NCI-H526 (cell line): ENCODE measurements at places on chromosomes 13 and 19.

DNA sequence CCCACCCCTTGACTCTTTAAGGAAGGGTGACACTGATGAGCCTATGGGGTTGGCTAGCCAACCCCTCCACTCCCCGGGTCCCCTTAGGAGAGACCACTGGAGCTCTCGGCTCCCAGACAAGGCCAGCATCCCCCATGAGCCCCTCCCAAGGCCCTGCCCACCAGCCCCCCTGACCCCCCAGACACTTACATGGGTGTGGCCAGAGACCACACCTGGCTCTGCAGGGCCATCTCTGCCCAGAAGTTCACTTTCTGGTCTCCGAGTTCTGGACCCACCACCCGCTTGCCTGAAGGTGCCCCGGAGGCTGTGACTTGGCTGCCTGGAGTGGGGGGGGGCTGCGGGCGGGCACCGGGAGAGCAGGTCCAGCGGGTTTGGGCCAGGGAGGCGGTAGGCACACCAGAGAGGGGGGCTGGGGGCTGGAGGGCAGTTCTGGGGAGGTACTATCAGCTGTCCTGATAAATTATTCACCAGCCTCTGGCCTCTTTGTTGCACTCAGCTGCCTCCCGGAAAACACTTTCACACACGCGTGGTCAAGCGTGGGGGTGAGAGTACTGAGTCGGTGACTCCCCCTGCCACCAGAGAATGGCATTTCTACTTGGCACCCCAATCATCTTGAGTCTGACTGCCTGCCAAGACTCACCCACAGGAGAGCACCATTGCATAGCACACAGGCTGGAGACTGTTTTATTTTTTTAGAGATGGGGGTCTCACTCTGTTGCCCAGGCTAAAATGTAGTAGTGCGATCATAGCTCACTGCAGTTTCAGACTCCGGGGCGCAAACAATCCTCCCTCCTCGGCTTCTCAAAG lies at the start of gene PALM3:
TSS of gene PALM3 (minus strand) at position 326 of the 807 bp plus-strand sequence. CDS start at position 230, 96 bp downstream.
- no peak for DNase-seq

GRCh38 chr19:47436712-47437401 lies 17.5 kb upstream of the MEIS3 start:
- DNase-seq: peak; percentile 46

DNA sequence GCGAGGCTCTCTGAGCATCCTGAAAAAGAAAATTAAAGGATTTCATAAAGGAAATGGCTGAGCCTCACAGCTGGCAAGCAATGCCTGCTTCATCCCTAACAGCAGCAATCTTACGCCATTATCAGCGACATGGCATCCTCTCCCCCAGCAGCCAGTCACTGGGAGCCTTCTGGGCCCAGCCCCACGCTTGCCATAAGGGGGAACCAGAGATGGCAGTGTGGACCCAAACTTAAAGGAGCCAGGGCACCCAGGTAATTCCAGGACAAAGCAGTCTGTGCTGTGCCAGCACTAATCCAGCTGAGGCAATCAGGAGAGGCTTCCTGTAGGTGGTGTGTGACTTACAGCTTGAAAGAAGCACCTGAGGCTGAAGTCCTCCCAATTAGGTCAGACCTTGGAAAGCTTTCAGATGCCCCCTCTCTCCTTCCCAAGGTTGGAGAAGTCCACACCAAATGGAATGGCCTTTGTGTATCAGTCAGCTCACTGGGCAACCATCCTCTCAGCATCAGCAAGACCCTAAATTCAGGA lies 10.3 kb downstream of the VSTM2B start:
- no peak for DNase-seq

DNA sequence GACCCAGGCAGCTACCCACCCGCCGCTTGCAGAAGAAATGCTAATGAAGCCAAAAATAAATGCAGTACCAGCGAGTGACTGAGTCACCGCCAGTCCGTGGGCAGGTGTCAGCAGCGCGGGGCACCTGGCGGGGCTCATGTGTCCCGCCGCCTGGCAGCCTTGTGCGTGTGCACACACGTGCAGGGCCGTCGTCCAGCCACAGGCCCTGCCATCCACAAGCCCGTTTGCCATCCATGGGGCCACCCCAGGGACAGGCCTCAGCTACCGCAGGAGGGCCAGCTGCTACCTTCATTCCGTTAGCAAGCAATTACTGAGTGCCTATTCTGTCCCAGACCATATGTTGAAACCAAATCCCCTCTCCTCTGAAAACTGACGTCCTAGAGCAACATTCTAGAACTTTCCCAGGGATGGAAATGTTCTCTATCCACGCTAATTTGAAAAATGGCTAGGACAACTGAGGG lies 20.5 kb downstream of the NCAN start:
- DNase-seq: no peak

- DNase-seq: no peak
These were observed 10.8 kb downstream of the PRODH2 start for GRCh38 chr19:35801828-35802227.

DNA sequence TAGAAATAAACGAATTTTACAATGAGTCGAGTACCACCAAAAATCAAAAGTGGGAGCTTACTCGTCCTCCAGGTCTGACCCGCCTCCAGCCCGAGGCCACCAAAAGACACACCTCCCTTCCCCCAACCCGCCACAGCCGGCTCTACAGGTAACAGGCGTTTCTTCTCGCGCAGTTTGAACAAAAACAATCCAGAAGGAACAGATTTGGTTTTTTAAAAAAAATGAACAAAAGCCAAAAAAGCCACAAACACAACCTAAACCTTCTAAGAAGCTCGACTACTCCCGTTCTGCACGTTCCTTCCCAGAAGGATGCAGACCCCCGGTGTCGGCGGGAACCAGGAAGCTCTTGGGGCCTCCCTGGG lies 671 bp downstream of the ZDHHC20 start:
- DNase-seq: peak; percentile 78

GRCh38 chr13:44263751-44264620 lies 109.6 kb upstream of the SERP2 start:
- DNase-seq: no peak

DNA sequence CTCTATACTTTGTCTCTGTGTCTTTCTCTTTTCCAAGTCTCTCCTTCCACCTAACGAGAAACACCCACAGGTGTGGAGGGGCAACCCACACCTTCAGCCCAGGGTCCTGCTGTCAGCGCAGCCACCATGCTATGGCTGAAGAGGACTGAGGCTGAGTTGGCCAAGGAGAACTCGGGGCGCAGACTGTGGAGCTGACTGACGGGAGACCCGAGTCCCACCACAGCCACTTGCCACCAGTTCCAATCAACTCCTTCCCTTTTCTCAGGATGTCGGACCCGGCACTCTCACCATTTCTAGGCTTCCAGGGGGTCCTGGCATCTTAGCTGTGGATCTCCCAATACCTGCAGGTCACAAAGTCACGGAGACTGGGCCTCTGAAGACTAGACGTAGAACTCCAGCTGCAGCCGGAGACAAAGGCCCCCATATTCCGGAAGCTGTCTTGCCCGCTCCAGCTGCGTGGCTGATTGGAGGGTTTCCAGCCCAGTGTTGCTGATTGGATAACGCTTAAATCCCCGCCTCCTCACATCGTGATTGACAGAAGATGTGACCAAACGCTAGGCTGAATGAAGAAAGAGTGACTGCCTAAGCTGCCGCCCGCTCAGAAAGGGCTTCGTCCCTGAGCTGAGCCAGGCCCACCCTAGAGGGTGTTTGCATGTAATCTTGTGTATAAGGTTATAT lies 63.6 kb downstream of the ZNF429 start:
- DNase-seq: peak; percentile 82

DNA sequence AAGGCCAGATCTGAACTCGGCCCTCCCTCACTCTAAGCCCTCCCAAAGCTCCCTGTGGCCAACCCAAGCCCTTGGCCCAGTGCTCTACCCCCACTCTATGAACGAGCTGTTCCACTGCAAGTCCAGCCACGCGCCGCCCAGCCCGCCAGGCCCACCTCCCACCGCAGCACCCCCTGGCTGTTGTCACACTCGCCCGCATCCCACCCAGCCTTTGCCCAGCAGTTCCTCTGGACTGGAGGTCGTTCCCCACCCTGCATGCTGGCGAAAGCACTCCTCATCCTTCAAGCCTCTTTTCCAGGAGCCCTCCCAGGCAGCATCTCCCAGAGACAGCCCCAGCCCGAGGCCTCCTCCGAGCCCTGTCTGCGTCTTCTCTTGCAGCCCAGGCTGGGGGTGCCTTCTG lies 33.1 kb upstream of the ONECUT3 start:
- DNase-seq: no peak

GRCh38 chr19:1840541-1841115 lies 7.7 kb downstream of the REXO1 start:
- DNase-seq: no peak

DNA sequence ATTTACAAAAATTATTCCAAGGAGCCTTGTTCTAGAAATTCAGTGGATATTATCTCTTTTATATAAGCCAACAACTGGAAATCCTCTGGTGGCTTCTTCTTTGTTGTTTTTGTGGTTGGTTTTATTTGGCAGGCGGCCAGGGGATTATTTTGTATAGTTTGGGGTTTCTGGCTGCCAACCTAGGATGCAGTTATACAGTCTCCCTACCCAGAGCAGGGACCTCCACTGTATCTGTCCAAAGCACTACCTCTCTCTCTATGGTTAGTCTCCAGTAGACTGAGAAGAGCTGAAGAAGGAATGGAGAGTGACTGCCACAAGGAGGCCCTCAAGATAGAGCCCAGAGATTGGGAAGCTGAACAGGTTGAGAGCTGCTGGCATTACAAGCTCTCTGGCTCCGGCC lies 80.2 kb downstream of the ZAR1L start:
- no peak for DNase-seq

DNA sequence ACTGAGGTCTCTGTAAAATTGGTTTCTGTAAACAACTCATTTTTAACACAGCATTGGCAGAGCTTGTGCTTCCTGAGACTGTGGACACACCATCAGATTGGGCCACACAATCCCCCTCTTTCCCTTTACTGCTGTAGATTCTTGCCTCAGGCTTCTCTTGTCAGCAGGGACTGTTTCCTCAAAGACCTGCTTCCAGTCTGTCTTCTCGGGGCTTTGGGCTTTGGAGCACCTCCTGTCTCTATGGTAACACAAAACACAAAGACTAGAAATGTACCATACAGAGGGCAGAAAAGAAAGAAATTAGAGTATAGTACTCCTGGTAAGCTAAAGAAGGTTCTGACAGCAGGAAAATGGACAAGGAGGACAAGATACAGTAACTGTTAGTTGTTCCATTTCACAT lies 484.5 kb downstream of the DIAPH3 start:
- no peak for DNase-seq

DNA sequence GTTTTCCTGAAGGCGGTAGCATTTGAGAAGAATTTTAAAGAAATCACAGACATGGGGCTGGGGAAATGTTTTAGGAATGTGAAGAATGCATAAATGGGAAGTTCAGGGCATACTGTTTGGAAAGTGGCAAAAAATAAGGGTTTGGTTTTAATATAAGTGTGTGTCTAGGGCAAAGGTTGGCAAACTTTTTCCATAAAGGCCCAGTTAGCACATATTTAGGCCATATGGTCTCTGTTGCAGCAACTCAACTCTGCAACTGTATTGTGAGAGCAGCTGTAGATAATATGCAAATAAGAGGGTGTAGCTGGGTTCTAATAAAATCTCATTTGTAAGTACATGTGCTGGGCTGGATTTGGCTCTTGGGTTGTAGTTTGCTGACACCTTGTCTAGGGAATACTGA lies 521.9 kb downstream of the DIAPH3 start:
- DNase-seq: peak; percentile 87

GRCh38 chr19:49896863-49897621 lies at the start of gene IL4I1:
TSS of gene IL4I1 (minus strand) at chr19:49896887. CDS start at chr19:49896160, 727 bp downstream.
- DNase-seq: no peak

DNA sequence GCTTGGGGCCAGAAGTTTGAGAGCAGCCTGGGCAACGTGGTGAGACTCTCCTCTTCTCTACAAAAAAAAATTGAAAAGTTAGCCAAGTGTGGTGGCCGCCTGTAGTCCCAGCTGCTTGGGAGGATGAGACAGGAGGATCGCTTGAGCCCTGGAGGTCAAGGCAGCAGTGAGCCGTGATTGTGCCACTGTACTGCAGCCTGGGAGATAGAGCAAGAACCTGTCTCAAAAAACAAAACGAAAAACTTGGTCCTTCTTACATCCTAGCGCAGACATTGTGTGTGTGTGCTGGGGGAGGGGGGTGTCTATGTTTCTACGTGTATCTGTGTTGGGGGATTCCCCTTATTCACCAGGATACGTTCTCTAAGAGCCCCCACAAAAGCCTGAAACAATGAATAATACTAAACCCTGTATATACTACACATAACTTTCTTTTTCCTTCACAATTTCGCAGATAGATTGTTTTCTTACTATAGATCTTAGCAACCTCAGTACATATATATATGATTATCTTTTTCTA lies 7.9 kb downstream of the AXL start:
- no peak for DNase-seq

GRCh38 chr13:27403727-27404385 lies 20.6 kb upstream of the GTF3A start:
- no peak for DNase-seq
